ENCODE measurements at places on chromosomes 1 and 21. TPM values are rescaled to one million over a fixed set of nuclear protein-coding genes. Genes with fewer than 3 reads are reported as not detected.

The CDC42BPA gene
- 0.91 TPM for total RNA-seq

GRCh38 chr21:45136927-45137611 is 62.7 kb downstream of the ADARB1 start:
- DNase-seq: peak; percentile 63
- H3K4me1 ChIP-seq: peaks cover 15% of the 10 kb centered on the region
- H3K27me3 ChIP-seq: no peaks in the 10 kb centered on the region
- H3K36me3 ChIP-seq: peaks cover 3% of the 10 kb centered on the region

- no peak for DNase-seq
- H3K4me1 ChIP-seq: no peaks in the 10 kb centered on the region
- H3K36me3 ChIP-seq: no peaks in the 10 kb centered on the region
- H3K27me3 ChIP-seq: no peaks in the 10 kb centered on the region
- no peak overlapping the region for H3K4me3 ChIP-seq
- no peak overlapping the region for H3K27ac ChIP-seq
Observed at GRCh38 chr21:20698585-20698984, 299.6 kb upstream of the NCAM2 start.

DNA sequence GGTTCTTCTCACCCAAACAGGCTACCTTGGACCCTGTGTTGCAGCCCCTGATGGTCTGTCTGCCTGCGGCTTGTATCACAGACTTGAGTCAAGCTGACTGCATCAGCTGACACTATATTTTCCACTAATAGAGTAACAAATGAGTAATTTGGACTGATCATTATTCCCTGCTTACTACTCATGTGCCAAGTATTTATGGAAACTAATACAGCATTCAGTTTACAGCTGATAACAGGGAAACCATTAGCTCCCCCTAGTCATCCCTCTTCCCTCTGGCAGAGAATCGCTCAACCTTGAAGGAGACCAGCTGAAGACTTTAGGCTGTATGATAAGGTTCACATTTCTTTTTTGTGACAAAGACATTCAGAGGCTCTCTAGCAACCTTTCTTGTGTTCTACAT is 116.6 kb upstream of the SYT6 start:
- H3K36me3 ChIP-seq: no peaks in the 10 kb centered on the region
- H3K4me3 ChIP-seq: no peak overlapping the region
- H3K27ac ChIP-seq: no peak overlapping the region
- peaks cover 15% of the 10 kb centered on the region for H3K27me3 ChIP-seq

GRCh38 chr1:100010804-100011203 is 41.0 kb downstream of the SLC35A3 start:
- peaks cover 12% of the 10 kb centered on the region for H3K36me3 ChIP-seq
- no peak overlapping the region for H3K4me3 ChIP-seq
- no peaks in the 10 kb centered on the region for H3K27me3 ChIP-seq
- no peak overlapping the region for H3K27ac ChIP-seq

- peaks cover 22% of the 10 kb centered on the region for H3K4me1 ChIP-seq
- H3K27ac ChIP-seq: no peak overlapping the region
- H3K36me3 ChIP-seq: peaks cover 26% of the 10 kb centered on the region
- H3K4me3 ChIP-seq: no peak overlapping the region
- no peaks in the 10 kb centered on the region for H3K27me3 ChIP-seq
- DNase-seq: no peak
Observed at GRCh38 chr1:26702680-26703038, 6.8 kb downstream of the ARID1A start.

DNA sequence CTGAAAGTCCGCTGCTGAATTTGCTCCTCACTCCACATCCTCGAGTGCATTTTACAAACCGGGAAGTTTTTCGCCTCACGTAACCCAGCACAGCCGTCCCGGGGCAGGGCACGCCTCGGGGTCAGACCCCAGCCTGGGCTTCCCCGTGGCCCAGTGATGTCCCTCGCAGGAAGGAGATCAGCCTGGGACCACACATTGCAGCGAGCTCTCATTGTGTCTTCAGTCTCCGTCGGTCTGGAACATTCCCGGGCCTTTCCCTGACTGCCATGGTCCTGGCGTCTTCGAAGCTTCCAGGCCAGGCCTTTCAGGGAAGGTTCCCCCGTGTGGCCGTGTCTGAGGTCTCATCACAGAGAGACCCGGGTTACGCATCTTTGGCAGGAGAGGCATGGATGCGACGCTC is 43.5 kb downstream of the MORN1 start:
- no peaks in the 10 kb centered on the region for H3K36me3 ChIP-seq
- no peak overlapping the region for H3K4me3 ChIP-seq
- no peak overlapping the region for H3K27ac ChIP-seq
- H3K27me3 ChIP-seq: no peaks in the 10 kb centered on the region
- DNase-seq: no peak

DNA sequence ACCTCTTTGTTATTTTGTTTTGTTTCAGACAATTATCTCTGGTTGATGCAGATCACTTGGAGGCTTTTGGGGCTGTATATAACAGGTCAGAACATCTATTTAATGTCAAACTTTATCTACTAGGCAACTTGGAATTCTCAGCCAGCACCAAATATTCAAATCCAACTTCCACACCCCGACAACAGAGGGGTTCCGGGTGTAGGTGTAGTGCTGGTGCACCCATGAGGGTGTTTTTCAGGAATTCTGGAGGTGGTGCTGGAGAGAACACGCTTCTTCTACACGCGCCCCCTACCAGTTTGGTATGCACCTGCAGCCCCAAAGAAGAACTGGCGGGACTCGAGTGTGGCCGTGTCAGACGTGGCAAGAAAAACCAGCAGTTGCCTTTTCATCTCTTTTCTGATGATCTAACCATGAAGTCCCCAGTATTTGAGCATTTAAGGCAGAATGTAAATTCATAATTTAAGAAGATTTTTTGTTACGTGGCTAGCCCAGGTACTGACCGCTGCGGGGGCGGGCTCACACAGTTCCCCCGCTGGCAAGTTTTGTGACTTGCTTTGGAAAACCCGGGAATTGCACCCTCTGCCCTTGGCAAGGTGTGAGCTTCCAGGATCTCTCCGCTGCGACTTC is 462 bp upstream of the TLCD4 start:
- peak overlapping the region; percentile 83 for H3K4me3 ChIP-seq
- H3K4me1 ChIP-seq: peaks cover 8% of the 10 kb centered on the region
- no peak overlapping the region for H3K27ac ChIP-seq
- no peaks in the 10 kb centered on the region for H3K36me3 ChIP-seq
- peak; percentile 34 for DNase-seq

The CAPN9 gene
- not detected for total RNA-seq

DNA sequence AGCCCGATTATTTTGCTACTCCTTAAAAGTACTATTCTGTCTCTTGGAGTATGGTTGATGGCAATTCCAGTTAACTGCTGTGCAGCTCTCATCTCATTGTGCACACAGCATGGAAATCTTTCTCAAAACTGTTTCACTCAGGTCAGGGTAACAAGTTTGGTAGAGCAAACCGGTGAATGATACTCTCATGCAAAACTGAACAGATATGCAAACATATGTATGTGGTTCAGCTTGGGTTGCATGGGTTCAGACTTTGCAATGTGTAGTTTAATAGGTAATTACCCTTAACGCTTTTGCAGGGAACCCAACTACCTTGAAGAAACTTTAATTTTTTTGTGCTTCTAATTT is 2.2 kb downstream of the GADD45A start:
- H3K36me3 ChIP-seq: peaks cover 11% of the 10 kb centered on the region
- no peak for DNase-seq
- H3K4me1 ChIP-seq: peaks cover 27% of the 10 kb centered on the region
- H3K27me3 ChIP-seq: no peaks in the 10 kb centered on the region
- H3K4me3 ChIP-seq: peak overlapping the region; percentile 99
- peak overlapping the region; percentile 99 for H3K27ac ChIP-seq

DNA sequence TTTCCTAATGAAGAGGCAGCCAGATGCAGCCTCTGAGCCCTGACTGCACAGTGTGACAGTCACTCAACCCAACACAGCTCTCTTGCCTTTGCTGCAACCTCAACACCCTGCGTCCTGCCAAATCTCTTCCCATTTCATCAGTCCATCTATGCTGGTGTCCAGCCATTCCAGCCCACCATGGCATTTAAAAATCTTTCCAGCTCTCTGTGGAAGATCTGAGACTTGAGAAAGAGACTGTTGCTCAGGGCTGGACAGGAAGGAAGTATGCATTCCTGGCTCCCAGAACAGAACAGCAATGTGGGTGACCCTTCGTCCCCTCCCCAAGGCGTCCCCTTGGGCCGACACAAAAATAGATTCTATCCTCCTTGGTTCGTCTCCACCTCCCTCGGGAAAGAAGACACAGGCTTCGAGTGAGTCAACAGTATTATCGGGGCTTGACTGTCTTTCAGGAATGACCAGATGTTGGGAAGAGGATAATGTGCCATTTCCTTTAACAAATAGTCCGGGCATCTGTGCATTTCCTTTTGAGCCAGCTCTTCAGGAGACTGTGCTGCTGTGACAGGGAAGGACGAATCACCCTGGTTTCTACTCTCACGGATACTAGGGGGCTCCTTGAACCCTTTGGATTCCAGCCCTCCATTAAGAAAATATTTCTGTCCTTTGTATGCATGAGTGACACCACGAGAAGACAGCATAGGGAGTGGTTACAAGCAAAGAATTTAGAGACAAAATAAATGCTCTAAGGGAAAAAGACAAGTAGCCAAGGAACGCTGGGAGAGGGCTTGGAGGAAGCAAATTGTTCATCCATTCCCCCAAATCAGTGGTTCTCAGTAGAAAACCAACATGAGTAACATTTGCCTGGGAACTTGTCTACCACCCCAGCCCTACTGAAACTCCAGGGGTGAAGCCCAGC is 111.4 kb upstream of the CDC42BPA start:
- H3K36me3 ChIP-seq: no peaks in the 10 kb centered on the region
- H3K4me3 ChIP-seq: no peak overlapping the region

GRCh38 chr1:15700508-15700907 is 16.4 kb downstream of the PLEKHM2 start:
- H3K27ac ChIP-seq: peak overlapping the region; percentile 21
- no peak overlapping the region for H3K4me3 ChIP-seq
- peaks cover 11% of the 10 kb centered on the region for H3K36me3 ChIP-seq
- H3K4me1 ChIP-seq: peaks cover 16% of the 10 kb centered on the region
